ENCODE measurements at places on chromosomes 16 and 17.

- DNase-seq, result no peak
Observed at GRCh38 chr16:4610011-4611005, 4.4 kb downstream of the UBALD1 start.

GRCh38 chr16:22890976-22891375 lies 77.0 kb downstream of the HS3ST2 start:
- DNase-seq, result no peak

DNA sequence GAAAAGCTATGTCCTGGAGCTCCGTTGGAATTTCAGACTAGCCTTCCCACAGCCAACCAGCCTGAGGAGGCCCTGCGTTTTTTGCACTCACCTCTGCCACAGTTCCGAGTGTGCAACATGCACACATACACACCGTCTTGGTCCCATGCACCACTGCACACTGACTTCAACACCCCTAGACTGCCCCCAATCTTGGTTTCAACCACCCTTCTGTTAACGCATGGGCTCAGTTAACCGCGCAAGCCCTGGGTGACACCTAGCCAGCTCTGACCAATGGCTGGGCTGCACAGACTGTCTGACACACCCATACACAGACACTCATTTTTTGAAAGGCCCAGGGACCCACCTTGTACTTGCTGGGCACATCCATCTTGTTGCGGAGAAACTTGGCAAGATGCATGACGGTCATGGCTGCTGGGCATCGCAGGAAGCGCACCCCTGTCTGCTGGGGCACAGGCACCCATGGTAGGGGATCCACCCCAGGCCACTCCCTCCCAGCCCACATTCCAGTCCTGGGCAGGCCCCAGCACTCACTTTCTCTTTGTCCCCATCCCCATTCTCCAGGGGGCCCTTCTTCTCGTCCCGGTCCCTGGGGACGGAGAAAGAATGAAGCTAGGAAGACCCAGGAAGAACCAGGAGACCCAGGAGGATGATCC lies 8.0 kb downstream of the CISD3 start:
- no peak for DNase-seq

DNA sequence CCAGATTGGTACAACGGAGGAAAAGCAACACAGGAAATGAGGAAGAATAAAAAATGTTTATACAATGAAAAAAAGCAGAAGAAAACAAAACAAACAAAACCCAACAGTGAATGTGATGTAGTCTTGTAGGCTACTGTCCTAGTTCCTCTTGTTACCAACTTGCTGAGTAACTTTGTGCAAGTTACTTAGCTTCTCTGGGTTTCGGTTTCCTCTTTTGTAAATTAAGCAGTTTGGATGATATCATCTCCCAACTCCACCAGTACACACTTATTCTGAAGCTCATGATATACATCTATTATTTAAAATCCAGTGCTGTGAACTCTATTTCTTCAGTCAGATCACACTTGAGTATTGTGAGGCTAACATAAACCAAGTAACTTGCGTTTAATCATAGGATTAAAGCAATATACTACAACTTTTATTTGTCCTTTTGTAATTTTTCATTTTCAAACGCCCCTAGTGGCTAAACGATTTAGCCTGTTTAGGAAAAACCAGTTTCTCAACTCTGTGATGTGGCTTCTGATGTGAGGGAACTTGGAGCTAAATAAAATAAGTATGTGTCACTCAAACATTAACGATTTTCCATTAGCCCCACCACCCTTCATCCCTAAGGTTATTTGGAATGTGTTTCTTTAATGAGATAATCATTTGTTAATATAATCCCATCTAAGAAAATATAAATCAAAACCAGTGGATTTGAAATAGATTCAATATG lies 1.4 kb upstream of the UNK start:
- DNase-seq, result peak; percentile 70

GRCh38 chr17:34485999-34486398 lies 93.4 kb upstream of the TMEM132E start:
- DNase-seq, result no peak

GRCh38 chr16:89431158-89431584 lies 59.2 kb downstream of the ANKRD11 start:
- DNase-seq, result no peak

GRCh38 chr16:57795431-57795878 lies 6.8 kb downstream of the KIFC3 start:
- DNase-seq, result peak; percentile 56

DNA sequence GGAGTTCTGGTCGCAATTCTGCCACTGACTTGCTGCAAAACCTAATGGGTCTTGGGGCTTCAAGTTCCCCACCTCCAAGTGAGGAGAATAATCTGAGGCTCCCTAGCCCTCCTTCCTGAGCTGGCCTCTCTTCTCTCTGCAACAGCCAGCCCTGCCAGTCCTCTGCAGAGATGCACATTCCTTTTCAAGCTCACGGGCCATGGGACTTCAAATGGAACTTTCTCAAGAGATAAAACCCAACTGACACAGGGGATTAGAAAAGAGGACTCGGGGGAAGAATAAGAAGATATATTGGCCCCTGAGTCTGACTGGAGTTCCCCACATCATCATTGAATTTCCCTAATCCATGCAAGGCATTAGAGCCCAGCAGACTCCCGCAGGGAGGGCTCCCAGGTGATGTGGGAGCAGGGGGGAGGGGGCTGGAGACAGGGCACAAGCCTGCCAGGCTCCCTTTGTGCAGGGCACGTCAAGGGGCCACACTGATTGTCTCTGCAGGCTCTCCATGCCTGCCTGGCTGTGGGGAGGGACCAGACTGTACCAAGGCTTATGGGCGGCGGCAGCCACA lies 131.0 kb downstream of the CCDC144A start:
- no peak for DNase-seq

GRCh38 chr17:73549841-73550430 lies 94.3 kb downstream of the SDK2 start:
- DNase-seq, result no peak

GRCh38 chr17:72119077-72119872 lies 1.5 kb upstream of the SOX9 start:
- no peak for DNase-seq

GRCh38 chr16:11698271-11698689 lies 30.0 kb downstream of the SNN start:
- no peak for DNase-seq

DNA sequence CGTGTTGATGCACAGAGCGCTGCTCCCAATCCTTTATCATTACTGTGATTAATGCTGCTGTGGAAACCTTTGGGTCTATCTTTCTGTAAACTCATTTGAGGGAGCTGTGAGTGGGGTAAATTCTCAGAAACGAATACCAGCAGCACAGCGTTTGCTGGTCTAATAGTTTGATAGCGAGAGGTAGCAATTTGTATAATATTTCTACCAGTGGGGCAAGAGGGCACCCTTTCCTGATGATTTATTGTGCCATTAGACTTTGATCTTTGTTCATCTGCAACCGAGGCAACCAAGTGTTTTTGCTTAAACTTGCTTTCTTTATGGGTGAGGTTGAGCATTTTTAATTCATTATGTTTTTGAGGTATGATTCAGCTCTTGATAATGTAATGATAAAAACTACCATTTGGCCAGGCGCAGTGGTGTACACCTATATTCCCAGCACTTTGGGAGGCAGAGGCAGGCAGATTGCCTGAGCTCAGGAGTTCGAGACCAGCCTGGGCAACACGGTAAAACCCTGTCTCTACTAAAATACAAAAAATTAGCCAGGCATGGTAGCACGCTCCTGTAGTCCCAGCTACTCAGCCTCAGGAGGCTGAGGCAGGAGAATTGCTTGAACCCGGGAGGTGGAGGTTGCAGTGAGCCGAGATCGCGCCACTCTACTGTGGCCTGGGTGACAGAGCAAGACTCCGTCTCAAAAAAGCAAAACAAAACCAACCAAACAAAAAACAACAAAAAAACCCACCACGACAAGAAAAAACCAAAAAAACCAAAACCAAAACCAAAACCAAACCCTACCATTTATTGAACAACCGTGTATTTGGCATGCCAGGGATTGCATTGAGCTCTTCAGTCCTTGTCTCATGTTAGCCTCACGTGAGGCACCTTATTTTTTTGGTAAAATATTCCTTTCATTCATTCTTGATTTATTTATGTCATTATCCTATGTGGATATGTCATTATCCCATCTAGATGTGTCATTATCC lies 81.5 kb downstream of the PLCG2 start:
- no peak for DNase-seq

DNA sequence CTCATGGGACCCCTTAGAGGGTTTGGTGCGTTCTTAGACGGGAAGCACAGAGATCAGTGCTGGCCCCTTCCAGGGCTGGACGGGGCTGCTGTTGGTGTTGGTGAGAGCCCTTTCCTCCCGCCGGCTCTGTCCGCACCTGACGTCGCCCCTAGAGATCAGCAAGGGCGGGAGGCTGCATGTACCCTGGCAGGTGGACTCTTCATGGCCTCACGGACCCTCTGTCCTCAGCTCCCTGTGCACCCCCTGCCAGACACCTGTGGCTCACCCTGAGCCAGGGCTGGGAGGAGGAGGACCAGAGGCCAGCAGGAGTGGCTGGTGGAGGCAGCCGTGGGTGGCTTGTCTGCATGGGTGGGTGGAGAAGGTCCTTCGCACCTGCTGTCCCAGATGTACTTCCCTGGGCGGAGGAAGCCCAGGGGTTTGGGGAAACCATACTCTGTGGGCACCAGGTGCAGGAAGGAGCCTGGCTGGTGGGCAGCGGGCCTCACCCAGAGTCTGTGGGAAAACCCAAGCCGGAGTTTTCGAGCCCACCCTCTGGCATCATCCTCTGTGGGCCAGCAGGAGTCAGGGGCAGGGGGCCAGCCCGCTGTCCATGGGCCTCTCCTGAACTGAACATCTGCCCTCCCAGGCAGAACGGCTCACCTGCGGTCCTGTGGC lies 348.6 kb downstream of the SEC14L1 start:
- DNase-seq, result no peak

- DNase-seq, result no peak
Observed at GRCh38 chr17:9360677-9361081, 214.9 kb downstream of the STX8 start.

DNA sequence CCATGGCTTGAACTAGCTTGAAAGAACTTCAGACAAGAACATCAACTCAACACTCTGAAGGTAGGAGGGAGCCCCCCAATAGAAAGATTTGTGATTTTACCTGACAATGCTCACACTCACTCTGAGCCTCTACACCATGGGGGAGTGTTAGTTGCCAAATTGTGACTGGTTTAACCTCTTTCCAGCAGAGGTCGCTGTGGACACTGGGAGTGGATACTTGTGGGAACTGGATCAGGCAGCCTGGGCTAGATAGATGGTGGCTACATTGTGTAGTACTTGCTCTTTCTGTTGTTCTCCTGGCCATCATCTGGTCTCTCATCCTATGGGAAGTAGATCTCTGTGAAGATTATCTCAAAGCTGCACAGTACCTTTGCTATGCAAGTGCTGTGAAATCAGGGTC lies 2.9 kb downstream of the SMPD3 start:
- no peak for DNase-seq

DNA sequence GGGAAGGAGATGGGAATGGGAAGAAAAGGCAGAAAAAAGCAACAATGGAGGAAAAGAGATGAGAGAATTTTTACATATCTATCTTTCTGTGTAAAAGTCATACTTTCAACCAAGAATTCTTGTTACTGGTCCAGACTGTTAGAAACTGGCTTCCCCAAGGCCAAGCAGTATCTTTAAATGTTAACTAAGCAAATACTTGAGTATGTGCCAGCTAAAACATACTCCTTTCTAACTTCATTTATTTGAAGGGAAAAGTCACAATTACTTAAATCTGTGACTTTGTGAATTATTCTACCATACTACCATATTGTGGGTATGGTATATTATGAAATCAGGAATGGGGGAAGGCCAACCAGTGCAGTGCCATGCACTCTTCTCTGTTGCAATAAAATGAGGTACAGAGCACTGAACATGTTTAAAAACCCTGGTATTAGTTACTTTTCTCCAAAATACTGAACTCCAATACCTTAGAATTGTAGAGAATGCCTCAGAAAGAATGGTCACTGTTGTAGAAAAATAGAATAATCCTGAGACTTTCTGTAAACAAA lies 92.3 kb upstream of the C17orf78 start:
- no peak for DNase-seq

DNA sequence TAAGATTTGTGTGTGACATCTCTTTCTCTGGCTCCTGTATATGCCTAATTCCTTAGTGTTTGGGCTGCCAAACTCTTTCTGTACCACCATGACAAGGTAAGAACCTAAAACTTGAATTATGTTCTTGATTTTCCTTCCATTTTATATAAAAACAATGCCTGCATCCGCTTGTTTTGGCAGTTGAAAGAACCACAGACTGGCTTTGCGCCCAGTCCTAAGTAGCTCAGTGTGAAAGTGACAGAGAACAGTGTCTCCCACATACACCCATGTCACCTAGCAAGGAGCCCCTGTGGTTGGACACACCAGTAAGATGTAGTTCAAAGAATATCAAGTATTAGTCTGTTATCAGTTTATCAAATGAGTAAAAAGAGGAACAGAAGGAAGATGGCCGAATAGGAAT lies 40.7 kb upstream of the SLC6A2 start:
- no peak for DNase-seq

- no peak for DNase-seq
Observed at GRCh38 chr16:50584033-50584722, 36.0 kb downstream of the NKD1 start.

GRCh38 chr17:50562242-50563091 lies 2.0 kb downstream of the CACNA1G start:
- peak; percentile 10 for DNase-seq

GRCh38 chr17:33447090-33447489 lies 154.0 kb upstream of the ASIC2 start:
- no peak for DNase-seq

DNA sequence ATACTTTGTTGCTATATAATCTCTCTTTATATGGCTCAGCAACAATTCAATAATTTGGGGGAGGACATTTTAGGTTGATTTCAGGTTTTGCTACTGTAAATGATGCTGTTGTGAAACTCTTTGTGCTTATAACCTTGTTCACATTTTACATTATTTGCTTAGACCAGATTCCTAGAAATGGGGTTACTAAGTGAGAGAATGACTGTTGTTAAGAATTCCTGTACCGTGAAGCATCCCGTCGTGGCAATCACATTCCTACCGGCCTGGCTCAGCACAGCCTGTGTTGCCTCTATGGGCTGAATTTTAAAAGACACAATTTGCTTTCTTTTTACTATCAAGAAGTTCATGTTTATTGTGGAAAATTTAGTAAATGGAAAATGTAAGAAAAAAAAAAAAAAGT lies 31.4 kb downstream of the B9D1 start:
- DNase-seq, result peak; percentile 85

GRCh38 chr16:56286809-56287208 lies 95.5 kb downstream of the GNAO1 start:
- no peak for DNase-seq

DNA sequence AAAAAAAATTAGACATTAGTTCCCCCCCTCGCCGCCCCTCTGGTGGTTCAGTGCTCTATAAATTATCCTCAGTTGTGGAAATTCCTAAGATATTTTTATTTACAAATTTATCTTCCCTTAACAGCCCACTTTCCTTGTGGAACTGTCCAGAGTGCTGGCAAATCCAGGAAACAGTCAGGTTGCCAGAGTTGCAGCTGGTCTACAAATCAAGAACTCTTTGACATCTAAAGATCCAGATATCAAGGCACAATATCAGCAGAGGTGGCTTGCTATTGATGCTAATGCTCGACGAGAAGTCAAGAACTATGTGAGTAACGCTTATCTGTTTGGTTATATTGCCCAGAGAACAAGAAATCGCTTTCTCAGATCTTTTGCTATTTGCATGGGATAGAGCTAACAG lies 2.9 kb downstream of the KPNB1 start:
- DNase-seq, result peak; percentile 15

- DNase-seq, result no peak
Observed at GRCh38 chr16:82167670-82168069, 2.4 kb downstream of the MPHOSPH6 start.

GRCh38 chr16:51637770-51638094 lies 486.7 kb upstream of the SALL1 start:
- peak; percentile 29 for DNase-seq

All from fibroblast of skin of right quadriceps (primary cell).